Midbrain (tissue), 1 donor: ENCODE measurements at places on chromosomes 13 and 19.

DNA sequence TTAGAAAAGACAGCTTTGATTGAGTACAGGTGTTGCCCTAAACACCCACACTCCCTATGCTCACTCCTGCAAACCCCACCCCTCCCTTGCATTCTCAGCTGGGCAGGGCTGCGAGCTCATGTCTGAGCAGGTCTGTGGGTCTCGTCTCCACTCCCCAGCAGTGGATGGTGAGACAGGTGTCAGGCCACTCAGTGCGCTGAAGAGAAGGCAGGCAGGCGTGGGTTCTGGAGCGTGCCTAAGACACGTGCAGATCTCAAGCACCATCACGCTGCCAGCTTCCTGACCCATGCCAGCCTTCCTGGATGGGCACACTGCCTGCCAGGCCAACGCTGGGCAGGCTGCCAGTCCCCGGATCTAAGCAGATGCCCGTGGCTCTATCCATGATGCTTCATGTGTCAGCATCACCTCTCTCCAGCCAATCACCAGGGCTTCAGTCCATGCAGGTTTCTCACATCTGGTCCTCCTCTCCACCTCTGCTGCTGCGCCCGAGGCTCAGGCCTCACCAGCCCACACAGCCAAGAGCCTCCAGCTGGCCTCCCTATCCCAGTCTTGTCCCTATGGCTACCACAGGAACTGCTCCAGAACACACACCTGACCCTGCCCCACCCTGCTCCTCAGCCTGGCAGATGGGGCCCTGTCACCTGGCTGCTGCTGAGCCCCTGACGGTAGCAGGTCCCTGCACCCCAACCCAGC, 42.6 kb downstream of the EPS15L1 start:
- peak; percentile 31 for DNase-seq

- no peak for DNase-seq
Measured at GRCh38 chr13:94664889-94665288, 47.5 kb downstream of the SOX21 start.

DNA sequence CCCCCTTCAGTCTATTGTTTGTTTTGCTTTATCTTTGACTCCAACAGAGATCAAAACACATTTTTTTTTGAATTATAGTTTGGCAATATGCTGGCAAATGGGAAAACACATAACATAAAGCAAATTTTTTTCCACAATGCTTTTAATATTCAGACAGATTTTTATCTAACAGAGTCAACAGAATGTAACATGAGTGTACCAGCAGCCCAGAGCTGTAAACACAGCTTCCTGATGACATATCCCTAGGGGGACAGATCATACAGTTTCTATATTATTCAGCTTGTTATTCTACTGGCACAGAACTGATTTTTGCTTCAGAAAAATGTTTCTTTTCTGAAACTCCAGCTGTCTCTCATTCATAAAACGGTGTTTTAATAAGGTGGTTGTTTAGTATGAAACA, 168.8 kb downstream of the OLFM4 start:
- DNase-seq: no peak

GRCh38 chr13:21707586-21707985, 36.7 kb downstream of the FGF9 start:
- DNase-seq: no peak

- no peak for DNase-seq
Measured at GRCh38 chr13:51420681-51421490, 31.9 kb downstream of the INTS6 start.

- DNase-seq: no peak
Measured at GRCh38 chr19:28941833-28942232, 271.1 kb downstream of the UQCRFS1 start.

- DNase-seq: no peak
Measured at GRCh38 chr13:75910591-75910990, 274.5 kb downstream of the LMO7 start.
